T-helper 1 cell (primary cell): ENCODE measurements at places on chromosomes 4 and X.

DNA sequence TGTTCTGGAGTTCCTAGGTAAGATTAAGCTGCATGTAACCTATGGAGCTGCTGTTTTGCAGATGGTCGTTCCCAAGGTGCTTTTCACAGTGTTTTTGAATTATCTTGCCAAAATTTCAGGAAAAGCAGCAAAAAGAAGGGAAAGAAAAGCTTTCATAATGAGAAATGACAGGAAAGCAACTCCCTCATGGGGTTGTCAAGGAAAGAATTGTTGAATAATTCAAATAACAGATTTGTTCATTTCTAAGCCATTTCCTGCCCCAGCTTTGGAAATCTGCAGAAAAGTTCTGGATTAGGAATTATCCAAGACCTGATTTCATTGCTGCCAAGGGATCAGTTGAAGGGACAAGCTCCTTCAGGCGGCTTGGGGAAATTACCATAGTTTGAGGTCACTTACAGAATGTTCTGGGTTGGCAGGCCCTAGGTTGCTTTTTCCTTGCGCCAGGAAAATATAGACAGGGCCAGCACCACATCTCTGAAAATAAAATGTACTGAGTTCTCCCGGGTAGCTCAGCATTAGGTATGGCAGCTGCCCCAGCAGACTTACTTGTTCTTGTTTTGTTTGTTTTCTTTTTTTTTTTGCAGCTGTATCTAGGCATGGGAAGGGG is 354.7 kb downstream of the STIM2 start:
- no peak for DNase-seq

DNA sequence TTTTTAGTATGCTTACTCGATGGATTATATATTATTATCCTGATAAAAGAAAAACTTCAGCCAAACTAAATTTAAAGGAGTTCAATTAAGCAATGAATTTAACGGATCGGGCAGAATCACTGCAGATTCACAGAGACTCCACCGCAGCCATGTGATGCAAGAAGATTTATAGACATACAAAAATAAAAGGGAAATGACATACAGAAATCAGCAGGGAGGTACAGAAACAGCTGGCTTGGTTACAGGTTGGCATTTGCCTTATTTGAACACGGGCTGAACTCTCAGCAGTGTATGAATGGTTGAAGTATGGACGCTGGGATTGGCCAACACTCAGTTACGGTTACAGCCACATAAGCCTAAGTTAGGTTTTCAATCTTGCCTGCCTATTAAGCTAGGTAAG is 35.4 kb upstream of the DHRSX start:
- DNase-seq, result no peak

- DNase-seq, result no peak
Observed at GRCh38 chr4:104494822-104495559, at the start of gene CXXC4. Gene CXXC4, minus strand, starts transcription at chr4:104494894. Its CDS starts 3,092 bp downstream, at chr4:104491802.

DNA sequence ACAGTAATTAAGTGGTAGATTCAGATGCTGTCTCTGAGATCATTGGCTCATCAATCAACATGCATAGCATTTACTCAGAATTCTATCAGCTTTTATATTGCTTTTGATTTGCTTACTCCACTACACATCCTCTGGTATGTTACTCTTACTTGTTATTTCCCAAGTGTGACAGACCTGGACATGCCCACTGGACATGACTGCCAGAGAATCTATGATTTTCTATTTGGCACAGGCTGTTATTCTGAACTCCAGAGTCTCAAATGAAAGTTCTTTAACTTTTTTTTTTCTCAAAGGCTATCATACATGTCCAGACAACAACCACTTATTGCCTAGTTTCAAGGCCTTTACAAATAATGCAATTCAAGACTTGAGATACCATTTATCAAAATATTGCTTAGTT is 116.1 kb upstream of the ARHGAP24 start:
- no peak for DNase-seq

DNA sequence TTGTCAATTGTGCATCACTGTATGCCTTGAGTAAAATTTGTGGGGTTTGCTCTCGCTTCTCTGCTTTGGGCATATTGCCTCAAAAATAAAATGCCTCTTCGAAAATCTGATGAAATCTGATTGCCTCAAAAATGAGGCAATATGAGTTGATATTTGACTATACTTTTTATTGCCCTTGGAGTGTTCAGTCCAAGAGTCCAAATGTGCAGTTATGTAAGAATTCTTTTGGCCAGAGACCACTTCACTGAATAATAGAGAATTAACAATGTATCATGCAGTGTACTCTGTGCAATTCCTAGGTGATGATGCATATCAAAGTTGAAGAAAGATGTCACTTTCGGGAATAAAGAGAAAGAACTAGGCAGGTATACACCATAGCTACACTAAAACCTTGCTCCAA is 8.6 kb downstream of the MAOA start:
- no peak for DNase-seq

GRCh38 chr4:15162465-15163283 is 160.4 kb downstream of the CPEB2 start:
- DNase-seq, result no peak
